Activated CD4-positive, alpha-beta T cell treated with anti-CD3 and anti-CD28 coated beads, Interleukin-2, Interleukin-4, amounts not matched to agents 100 ng/mL and 50 ng/mL, durations not matched to agents 16 hours and 8 hours (primary cell): ENCODE measurements at places on chromosomes 3 and 15.

- no peak for DNase-seq
These were observed 47.1 kb downstream of the OIP5 start for GRCh38 chr15:41285285-41285684.

- DNase-seq = no peak
These were observed 139.3 kb upstream of the PEX5L start for GRCh38 chr3:180176059-180176458.

DNA sequence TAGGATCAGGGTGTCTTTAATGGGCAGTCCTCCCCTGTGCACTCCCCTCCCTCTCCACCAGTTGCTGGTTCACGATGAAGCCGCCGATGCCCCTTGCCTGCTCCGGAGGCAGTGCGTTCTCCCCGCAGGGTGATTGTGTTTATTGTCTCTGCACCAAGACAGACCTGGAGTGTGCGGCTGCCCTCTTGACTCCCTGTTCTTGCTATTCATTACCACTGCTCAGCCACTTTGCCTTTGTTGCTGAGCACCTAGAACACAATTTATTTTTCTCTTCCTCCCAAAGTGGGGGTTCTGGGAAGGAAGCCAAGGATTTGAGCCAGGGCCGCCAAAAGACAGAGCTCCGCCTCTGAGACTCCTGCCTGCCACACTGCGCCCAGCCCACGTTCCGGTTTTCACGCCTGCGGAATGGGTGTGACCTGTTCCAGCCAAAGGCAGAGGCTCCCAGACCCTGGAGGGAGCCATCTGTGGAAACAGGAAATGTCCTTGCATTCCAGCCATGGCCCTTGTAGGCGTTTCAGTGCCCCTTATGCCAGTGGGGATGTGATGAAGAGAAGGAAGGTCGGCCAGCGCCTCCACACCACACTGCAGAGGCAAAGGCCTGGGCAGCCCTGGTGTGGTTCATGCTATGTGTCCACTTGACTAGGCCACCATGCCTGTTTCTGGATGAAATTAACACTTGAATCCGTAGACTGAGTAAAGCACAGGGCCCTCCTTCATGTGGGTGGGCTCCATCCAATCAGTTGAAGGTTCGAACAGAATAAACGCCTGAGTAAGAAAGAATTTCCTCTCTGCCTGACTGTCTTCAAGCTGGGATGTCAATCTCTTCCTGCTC is 85.8 kb downstream of the HMG20A start:
- no peak for DNase-seq

DNA sequence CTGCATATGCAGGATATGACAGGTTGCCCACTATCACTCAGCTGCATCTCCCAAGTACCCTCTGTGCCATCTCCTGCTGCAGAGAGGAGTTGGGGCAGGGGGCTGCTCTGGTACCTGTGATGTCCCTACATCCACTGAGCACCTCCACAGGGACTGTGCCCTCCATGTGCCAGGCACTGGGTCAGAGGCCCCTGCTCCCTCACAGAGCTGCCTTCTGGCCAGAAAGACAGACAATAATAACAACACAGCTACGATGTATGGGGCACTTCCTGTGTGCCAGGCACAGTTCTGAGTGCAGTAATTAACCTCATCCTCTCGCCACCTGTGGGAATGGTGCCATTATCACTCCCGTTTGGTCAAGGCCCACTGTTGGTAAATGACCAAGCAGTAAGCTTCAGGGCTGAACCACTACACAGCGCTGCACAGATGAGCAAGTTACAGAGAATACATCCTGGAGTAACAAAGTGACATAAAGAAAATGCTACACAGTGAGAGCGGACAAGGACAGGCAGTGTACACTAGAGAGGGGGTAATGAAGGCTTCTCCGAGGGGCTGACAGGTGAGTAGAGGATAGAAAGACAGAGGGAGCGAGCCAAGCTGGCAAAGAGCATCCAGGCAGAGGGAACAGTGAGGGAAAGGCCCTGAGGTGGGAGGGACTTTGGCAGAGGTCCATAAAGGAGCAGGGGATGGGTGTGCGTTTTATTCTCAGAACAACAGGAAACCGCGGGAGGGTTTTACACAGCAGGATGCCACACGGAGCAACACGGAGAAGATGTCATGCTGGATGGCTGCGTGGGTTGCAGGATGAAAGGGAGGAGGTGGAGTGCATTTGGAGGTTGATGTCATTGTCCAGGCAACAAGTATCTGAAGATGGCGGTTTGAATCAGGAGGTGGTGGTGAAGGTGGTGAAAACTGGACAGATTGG is 13.6 kb downstream of the WNT7A start:
- peak; percentile 33 for DNase-seq

- DNase-seq = no peak
These were observed 79.7 kb downstream of the DZIP3 start for GRCh38 chr3:108669208-108669607.

GRCh38 chr15:79987969-79988368 is 17.0 kb upstream of the BCL2A1 start:
- DNase-seq = no peak

DNA sequence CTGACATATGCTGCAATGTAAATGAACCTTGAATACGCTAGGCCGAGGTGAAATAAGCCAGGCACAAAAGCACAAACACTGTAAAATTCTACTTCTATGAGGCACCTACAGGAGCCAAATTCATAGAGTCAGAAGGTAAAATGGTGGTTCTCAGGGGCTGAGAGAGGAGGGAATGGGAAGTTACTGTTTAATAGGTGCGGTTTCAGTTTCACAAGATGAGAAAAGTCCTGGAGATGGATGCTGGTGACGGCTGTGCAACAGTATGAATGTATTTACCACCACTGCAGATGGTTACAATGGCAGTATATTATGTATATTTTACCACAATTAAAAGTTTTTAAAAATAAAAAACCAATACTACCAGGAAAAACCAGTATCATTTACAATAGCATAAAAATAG is 4.0 kb downstream of the TNK2 start:
- no peak for DNase-seq
